ENCODE measurements at places on chromosomes 11 and 22.

DNA sequence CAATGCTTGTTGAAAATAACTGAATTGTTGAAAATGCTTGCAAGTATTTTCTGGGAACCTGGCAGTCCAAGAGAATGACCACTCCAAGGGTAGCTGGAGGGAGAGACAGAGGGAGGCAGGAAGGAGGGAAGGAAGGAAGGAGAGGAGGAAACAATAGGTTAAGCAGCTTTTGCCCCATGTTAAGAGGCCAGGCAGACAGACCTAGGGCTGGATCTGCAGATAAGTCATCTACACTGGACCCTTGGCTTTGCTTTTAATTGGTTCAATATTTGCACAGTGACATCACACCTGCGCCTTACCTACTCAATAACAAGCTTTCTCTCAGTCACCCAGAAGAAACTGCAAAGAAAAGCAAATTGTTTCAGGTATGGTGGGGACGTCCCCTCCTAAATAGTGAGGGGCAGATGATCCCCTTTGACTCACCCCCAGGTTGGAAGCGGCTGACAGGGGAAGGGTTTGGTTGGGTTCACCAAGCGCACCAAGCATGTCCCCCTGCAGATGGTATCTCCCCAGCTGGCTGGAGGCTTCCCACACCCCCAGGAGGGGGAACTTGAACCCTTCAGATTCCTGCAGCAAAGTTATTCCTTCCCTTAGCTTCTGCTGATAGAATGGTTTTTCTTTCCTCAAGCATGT is 24.3 kb downstream of the MYH9 start:
- no peak for DNase-seq

DNA sequence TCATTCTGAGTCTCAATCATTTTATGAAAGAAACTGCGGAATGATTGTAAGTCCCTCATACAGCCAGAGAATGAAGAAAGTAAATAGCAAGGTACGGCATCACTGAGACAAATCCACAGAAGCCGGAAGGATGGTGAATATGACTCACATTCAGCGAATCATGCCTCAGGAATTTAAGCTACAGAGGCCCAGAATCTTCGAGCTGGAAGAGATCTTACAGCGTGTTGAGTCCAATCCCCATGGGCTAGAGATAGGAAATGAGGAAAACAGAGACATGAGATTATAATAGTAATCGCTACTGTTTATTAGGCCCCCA is 173.2 kb downstream of the KIF18A start:
- no peak for DNase-seq

DNA sequence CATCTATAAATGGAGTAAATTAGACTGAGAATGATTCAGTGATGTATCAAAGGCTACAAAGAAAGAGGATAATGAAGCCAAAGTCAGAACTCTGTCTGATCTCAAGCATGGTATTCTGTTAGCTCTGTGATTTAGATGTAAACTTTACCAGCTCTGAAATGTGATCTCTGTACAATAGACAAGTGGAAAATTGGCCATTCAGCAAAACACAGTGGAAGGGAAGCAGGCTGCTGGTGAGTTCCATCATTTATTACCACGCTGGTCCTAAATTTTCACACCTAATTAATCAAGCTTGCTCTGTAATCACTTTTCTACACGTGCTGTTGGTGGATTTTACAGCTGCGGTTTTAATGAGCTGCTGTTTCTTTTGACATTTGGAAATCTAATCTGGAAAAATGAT is 145.1 kb upstream of the OPCML start:
- DNase-seq = no peak

DNA sequence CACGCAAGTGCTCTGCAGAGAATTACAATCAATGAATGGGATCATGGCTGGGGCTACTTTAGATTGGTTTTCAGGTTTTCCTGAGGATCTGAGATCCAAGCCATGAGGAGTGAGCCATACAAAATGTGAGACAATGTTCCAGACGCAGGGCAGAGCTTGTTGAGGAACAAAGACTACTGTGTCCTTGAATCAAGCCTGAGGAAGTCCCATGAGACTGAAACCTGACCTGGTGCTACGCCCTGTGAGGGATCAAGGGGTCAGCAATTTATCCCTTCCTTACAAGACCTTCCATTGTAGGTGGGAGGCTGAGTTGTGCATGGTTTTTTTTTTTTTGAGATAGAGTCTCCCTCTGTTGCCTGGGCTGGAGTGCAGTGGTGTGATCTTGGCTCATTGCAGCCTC is 2.1 kb downstream of the INCENP start:
- DNase-seq = no peak

DNA sequence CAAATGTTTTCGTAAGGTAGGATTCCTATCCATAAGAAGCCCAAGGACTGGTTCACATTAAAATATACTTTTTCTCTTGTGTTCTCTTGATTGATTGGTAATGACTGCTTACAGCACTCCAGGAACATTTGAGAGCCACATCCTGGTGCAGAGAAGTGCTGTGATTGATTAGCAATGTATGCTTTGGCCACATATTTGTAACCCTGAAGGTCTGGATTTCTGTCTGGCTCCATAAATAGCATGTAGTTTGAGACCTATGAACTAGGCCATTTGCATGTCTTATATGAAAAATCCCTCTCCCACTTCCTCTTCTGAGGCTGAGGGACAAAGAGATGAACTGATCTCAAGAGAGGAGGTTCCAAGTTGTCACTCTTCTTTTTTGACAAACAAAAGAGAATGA is 49.3 kb upstream of the CD44 start:
- no peak for DNase-seq

GRCh38 chr11:134126217-134126822 is 57.4 kb downstream of the JAM3 start:
- DNase-seq = no peak

DNA sequence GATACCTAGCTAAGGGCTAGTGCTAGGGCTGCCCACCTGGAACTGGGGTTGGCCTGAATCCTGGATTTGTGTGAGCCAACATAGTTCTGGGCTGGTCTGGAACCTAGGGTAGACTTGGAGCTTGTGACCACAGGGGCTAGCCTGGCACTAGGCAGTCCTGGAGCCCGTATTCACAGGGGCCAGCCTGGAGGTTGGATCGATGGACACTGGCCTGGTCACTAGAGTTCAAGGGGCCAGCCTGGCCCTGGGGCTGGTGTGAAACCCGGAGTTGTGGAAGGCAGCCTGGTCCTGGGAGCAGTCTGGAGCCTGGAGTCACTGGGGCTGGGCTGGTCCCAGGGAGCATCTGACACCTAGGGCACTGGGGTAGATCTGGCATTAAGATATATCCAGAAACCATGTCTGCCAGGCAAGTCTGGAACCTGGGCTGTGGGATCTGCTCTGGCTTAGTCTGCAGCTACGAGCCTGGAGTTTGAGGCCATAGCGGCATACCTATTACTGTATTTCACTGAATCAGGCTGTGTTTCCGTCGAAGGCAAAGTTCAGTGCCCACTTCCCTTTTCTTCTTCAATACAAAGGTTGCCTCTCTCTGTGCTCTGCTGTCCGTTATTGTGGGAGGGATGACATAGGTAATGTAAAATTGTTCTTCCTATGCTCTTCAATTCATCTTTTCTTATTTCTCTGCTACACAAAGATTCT is 9.1 kb upstream of the GLYATL1B start:
- DNase-seq = no peak

DNA sequence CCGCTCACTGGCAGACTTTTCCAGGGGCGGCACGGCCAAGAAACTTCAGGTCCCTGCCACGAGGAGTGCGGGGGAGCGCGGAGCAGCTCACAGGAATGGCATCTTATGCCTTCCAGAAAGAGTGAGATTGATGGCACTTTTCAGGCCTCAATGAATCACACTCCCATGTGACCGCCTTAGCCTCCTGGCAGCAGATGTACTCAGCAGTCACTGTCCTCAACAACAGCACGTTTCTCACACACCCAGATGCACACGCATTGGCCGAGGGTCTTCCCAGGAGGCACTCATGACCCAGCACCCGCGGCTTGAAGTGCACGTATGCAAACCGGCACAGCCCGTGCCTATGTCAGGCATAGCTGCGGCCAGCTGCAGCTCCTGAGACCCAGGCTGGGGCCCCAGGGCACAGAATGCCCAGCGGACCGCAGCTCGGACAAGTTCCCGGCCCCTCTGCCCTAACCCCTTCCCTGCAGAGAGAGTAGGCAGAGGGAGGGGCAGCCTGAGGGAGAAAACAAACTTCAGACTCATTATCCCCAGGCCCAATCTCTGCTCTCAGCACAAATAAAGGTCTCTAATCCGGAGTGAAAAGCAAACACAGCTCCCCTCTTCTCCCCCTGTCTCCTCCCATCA is 48.3 kb downstream of the RPUSD4 start:
- DNase-seq = no peak

- DNase-seq = no peak
Observed at GRCh38 chr22:49948958-49949913, 11.3 kb upstream of the PIM3 start.
